Stimulated activated CD4-positive, alpha-beta T cell treated with anti-CD3 and anti-CD28 coated beads, TNF-alpha, amount 100 ng/mL, for 1 hour (primary cell): ENCODE measurements at places on chromosomes 1 and 21.

DNA sequence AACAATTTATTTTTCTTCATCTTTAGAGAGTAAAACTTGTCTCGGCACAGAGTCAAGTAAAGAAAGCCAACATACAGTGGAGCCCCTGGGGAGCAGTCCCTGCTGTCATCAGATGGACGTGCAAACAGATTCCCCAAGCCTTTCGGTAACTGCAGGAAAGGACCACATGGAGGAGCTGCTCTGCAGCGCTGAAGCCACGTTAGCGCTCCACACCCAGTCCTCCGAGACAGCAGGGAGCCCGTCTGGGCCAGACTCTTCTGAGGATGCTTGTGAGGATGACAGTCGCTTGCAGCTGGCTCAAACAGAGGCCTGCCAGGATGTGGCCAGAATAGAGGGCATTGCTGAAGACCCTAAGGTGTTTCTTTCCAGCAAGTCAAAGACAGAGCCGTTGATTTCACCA is 77.1 kb upstream of the SCCPDH start:
- DNase-seq = no peak

- peak; percentile 85 for DNase-seq
These were observed at the start of gene ALDH9A1 for GRCh38 chr1:165697881-165698760. Gene ALDH9A1, minus strand, starts transcription at chr1:165698562. Its CDS starts 4 bp downstream, at chr1:165698558.

DNA sequence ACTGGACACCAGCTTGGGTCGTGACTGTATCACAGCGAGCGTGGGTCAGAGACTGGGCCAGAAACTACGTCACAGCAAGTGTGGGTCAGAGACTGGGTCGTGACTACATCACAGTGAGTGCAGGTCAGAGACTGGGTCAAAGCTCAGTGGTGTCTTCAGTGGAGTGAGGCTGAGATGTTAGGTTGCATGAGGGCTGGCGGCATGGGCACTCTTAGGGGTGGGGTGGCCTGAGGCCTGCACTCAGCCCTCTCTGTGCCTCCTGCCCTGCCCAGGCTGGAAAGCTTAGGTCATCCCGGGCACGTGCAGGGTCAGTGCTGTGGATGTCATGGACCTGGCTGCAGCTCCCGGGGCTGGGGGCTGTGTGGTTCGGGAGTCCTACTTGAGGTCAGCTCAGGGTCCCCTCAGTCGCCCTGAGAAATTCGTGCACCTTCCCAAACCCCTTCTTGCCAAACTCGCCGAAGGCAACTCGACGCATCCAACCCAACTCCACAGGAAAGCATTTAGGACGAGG is 19.0 kb downstream of the CFAP74 start:
- no peak for DNase-seq

- no peak for DNase-seq
These were observed 21.5 kb downstream of the LTN1 start for GRCh38 chr21:28971171-28971570.

GRCh38 chr1:164926107-164926506 is 367.1 kb downstream of the PBX1 start:
- DNase-seq = no peak

DNA sequence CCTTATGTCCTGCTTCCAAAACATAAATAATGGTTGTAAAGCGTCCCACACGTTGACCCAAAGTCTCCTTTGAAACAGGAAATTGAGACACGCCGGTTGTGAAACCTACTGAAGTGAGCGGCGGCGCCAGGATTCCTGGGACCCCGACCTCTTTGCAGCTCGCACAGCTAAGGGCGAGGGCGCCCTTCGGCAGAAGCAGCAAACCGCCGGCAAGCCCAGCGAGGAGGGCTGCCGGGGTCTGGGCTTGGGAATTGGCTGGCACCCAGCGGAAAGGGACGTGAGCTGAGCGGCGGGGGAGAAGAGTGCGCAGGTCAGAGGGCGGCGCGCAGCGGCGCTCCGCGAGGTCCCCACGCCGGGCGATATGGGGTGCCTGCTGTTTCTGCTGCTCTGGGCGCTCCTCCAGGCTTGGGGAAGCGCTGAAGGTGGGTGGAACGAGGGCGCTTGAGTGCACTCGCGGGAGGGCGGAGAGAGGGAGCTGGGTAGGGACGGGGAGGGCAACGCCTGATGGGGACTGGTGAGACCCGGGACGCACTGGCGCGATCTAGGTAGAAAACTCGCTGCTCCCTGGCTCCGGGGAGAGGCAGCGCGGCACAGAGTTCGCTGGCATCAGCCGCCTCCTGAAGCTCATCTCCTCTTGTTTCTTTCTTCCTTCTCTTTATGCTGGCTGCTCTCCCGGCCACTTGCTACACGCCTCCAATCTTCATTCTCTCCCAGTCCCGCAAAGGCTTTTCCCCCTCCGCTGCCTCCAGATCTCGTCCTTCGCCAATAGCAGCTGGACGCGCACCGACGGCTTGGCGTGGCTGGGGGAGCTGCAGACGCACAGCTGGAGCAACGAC is at the start of gene CD1D:
TSS of gene CD1D (plus strand) at position 155 of the 836 bp plus-strand sequence. CDS start at position 362, 207 bp downstream.
- DNase-seq = no peak

DNA sequence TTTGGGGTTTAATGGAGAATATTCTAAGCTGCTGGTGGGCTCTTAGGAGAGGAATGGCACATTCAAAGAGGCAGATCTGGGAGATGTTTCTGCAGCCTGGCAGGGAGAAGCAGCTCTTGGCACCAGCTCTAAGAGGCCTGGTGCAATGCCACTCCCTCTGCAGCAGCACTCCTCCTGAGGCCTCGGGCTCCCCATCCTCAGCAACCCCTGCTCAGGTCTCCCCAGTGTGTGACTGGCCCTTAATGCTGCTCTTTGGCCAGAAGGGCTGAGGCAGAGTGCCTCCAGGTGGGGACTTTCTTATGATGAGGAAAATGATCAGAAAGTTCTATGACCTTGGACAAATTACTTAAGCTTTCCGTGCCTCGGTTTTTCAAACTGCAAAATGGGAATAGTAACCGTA is 55.5 kb downstream of the MAB21L3 start:
- no peak for DNase-seq

DNA sequence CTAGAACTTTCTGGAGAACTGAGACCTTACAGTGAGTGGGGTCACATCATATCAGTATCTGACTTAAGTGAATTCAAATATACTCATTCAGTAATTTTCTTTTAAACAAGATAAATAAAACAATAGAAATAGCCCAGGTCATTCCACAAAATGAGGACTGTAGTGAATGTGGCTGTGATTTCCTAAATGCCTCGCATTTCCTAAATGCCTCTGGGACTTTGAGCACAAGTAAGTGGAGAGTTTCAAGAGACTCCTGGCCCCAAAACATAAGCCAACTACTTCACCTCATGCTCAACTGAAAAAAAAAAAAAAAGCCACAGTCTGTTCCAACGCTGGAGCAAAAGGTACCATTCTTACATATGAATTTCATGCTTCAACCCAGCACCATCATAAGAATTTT is 81.5 kb downstream of the ZNF281 start:
- DNase-seq = no peak

DNA sequence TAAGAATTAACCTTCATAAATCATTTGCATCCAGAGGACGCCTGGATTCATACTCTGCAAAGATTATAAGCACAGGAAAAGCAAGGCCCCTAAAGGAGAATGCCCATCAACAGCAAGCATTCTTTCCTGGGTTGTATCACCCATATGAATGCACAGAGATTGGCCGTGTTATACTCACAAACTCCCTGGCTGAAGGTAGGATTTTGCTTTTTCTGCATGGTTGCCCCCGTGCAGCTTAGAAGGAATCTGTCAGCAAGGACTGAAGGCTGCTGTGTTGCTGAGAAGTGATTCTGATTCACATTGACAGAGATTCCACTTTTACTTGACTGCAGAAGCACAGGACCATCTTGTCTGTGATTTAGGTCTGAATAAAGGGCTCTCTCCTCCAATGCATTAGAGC is 283.0 kb downstream of the LRRIQ3 start:
- DNase-seq = no peak

- DNase-seq = no peak
These were observed 123.2 kb upstream of the FGGY start for GRCh38 chr1:59173721-59174120.

DNA sequence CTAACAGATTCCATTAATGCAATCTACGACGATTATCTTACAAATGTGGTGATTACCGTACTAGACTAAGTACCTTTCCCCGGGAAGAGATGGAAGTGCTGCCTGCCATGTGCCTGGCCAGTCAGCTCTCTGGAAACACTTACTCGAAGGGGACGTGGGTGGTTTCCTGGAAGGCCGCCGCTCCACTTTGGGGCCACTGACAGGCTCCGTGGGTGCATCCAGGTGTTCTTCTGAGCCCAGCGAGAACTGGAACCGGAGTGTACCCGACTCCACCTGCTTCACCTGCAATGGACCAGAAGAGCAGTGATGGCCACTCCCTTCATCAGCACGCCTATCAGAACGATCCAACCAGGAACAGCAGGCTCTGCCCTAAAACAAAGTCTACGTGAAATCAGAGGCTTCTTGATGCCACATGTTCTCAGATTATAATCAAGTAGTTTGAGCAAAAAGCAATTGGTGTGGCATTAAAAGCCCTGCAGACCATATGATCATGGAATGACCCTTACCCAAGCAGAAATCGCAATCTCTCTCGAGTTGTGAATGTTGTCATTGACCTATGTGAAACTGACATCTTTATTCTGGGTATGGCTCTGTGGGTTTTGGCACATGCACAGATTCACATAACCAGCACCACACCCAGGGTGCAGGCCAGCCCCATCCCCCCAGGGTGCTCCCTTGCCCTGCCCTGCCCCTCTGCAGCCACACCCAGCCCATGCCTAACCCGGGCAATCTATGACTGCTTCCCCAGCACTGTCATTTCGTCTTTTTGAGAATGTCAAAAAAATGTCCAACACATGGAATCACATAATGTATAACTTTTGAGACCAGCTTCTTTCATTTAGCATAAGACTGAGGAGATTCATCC is 64.5 kb downstream of the NPHP4 start:
- DNase-seq = no peak
